Fibroblast of lung (primary cell): ENCODE measurements at places on chromosomes 6 and 20. TPM values are rescaled to one million over a fixed set of nuclear protein-coding genes. Genes with fewer than 3 reads are reported as not detected.

The HCK gene
- total RNA-seq = not detected in 2 replicates

The LY6G5B gene
- 1.3 and 2.0 TPM in 2 replicates for total RNA-seq

The MOXD1 gene
- total RNA-seq = 45.5 and 89.8 TPM in 2 replicates

GRCh38 chr6:135880066-135880972 lies 28.8 kb downstream of the PDE7B start:
- H3K27me3 ChIP-seq = no peaks in the 10 kb centered on the region
- H3K4me1 ChIP-seq = peaks cover 5% of the 10 kb centered on the region
- DNase-seq = peak; percentile 79
- peak overlapping the region; percentile 45 for H3K4me3 ChIP-seq
- H3K36me3 ChIP-seq = no peaks in the 10 kb centered on the region
- peak overlapping the region; percentile 50 for H3K27ac ChIP-seq

DNA sequence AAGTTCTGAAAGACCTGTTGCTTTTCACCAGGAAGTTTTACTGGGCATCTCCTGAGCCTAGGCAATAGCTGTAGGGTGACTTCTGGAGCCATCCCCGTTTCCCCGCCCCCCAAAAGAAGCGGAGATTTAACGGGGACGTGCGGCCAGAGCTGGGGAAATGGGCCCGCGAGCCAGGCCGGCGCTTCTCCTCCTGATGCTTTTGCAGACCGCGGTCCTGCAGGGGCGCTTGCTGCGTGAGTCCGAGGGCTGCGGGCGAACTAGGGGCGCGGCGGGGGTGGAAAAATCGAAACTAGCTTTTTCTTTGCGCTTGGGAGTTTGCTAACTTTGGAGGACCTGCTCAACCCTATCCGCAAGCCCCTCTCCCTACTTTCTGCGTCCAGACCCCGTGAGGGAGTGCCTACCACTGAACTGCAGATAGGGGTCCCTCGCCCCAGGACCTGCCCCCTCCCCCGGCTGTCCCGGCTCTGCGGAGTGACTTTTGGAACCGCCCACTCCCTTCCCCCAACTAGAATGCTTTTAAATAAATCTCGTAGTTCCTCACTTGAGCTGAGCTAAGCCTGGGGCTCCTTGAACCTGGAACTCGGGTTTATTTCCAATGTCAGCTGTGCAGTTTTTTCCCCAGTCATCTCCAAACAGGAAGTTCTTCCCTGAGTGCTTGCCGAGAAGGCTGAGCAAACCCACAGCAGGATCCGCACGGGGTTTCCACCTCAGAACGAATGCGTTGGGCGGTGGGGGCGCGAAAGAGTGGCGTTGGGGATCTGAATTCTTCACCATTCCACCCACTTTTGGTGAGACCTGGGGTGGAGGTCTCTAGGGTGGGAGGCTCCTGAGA lies at the start of gene HFE:
HFE (plus strand) TSS at position 146 of the 832 bp plus-strand sequence; CDS start at position 158, 12 bp downstream.
- no peaks in the 10 kb centered on the region for H3K27me3 ChIP-seq
- H3K4me1 ChIP-seq = peaks cover 2% of the 10 kb centered on the region
- peak; percentile 63 for DNase-seq
- no peaks in the 10 kb centered on the region for H3K36me3 ChIP-seq
- peak within 1 kb of the TSS; percentile 83 for H3K4me3 ChIP-seq

- peaks cover 13% of the 10 kb centered on the region for H3K27me3 ChIP-seq
- no peak for DNase-seq
- no peak overlapping the region for H3K27ac ChIP-seq
- no peaks in the 10 kb centered on the region for H3K4me1 ChIP-seq
- no peaks in the 10 kb centered on the region for H3K36me3 ChIP-seq
These were observed 22.2 kb upstream of the VEGFA start for GRCh38 chr6:43747784-43748183.

DNA sequence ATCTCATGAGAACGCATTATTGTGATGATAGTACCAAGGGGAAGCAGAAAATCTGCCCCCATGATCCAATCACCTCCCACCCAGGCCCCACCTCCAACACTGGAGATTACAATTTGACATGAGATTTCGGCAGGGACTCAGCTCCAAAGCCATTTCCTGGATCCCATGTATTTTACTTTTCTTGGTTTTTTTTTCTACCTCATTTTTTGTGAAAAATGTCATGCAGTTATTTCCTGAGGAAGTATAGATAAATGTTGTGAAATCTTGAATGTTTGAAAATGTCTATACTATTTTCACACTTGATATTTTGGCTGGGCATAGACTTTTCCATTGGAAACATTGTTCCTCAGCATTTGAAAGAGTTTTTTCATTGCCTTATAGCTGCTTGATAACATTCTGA lies 9.1 kb upstream of the BRPF3 start:
- no peak for DNase-seq
- H3K27ac ChIP-seq = no peak overlapping the region
- no peaks in the 10 kb centered on the region for H3K4me1 ChIP-seq
- no peaks in the 10 kb centered on the region for H3K27me3 ChIP-seq
- no peak overlapping the region for H3K4me3 ChIP-seq
- no peaks in the 10 kb centered on the region for H3K36me3 ChIP-seq

- H3K27me3 ChIP-seq = no peaks in the 10 kb centered on the region
- DNase-seq = no peak
- no peak overlapping the region for H3K4me3 ChIP-seq
- H3K36me3 ChIP-seq = no peaks in the 10 kb centered on the region
- no peak overlapping the region for H3K27ac ChIP-seq
These were observed 573.8 kb downstream of the EPM2A start for GRCh38 chr6:145161501-145161900.
